ENCODE measurements at places on chromosomes 6 and 20.

- DNase-seq = no peak
Measured at GRCh38 chr20:19749618-19750071, 8.4 kb upstream of the RIN2 start.

GRCh38 chr20:51385646-51386530 is 156.6 kb downstream of the NFATC2 start:
- peak; percentile 18 for DNase-seq

DNA sequence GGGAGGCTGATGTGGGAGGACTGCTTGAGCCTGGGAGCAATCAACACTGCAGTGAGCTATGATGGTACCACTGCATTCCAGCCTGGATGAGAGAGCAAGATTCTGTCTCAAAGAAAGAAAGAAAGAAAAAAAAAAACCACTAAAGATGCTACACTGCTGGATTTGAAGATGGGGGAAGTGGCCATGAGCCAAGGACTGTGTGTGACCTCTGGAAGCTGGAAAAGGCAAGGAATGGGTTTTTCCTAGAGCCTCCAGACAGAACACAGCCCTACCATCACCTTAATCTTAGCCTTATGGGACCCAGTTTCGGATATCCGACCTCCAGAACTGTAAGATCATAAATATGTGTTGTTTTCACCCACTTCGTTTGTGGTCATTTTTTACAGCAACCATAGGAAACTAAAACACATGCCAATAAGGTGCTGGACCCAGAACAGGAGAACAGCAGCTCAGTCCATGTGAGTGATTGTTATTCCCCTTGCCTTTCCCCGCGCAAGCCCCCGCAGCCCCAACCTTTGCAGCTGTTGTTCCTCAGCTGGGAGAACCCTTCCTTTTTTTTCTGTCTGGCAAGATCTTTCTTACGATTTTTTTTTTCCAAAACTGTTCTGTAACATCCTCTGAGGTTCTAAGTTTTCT is 11.1 kb upstream of the VAPB start:
- DNase-seq = no peak

DNA sequence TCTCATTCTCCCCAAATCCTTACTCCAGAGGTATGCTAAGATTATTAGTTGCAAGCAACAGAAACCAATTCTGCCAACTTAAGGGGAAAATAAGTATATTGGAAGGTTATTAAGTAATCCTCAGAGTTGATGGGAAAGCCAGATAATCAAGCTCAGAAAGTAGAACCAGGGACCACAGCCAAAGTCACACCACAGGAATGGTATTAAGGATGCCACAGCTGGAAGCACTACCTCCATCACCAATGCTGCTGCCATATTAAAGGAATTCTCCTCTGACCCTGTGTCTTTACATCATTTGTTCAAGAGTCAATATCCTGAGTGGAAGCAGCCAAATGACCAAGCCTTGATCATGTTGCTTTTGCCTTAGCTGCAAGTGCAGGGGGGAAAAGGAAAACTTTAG is 9.9 kb downstream of the PROCR start:
- no peak for DNase-seq

GRCh38 chr20:63519668-63520503 is 679 bp upstream of the PPDPF start:
- DNase-seq = peak; percentile 43

DNA sequence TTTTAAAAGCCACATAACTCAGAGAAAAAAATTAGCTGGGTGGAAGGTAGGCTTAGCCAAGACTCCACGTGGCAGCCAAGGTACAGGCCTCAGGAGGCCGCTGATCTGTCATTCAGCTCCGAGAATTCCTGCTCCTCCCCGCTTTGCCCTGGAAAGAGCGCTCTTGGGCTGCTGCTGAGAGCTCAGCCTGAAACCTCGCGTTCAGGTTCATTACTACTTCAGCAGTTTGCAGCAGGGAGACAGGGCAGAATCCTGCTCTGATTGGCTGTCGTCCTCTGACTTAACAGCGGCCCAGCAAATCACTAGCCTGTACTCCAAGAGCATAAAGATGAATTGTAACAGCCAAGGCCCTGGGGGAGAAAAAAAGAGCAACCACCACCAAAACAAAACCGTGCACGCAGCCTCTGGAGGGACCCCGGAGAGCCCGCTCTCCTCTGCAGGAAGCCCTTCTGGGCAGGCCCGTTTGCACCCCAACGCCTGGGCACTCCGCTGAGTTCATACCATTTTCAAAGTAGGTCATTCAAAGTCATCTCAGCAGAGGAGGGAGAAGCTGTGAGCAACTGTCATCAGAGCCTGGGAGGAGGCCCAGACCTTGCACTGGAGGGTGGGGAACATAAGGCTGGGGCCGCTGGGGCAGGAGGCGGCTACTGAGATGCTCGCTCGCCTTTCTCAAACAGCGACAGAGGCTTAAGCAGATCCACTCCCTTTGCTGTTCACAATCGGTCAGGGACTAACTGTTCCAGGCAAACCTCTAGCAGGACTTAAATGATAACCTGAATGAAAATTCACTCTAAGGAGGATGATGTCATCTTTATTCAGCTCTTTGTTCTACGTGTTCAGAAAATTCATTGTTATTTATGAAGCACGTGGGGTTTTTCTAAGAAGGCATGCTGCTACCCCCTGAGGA is 42.3 kb upstream of the ATXN1 start:
- no peak for DNase-seq

DNA sequence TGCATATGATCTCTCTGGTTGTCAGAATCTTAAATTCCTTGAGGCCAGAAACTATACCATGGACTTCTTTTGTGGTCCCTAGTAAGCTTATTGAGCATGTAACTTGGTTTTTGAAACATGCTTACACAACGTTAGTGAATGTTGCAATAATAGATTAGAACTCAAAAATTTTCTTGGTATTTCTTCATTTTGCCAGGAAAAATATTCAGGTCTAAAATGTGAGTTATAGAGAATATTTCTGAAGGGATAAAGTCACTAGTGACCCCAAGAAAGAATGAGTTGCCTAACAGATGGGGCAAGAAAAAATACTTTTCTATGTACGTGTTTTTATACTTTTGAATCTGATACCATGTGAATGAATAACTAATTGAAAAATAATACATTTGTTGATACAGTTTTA is 195.4 kb downstream of the TFAP2A start:
- DNase-seq = no peak

GRCh38 chr6:136112262-136112661 is 137.8 kb downstream of the MTFR2 start:
- DNase-seq = no peak

DNA sequence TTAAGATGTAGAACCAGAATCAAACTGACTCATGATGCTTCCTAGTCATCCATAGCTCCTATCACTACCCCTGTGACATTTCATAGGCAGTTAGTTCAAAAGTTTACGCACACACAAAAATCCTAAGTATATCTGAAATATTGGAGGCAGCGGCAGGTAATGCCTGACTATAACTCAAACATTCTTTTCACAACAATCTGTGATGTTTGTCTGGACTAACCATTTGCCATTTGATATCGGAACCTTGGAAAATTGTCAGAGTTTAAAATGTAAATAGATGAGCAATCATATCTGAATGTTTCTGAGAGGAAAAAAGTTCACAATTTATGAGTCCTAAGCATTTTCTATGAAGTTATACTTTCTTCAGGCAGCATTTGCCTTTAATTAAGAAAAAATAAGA is 1078.2 kb downstream of the EPHA7 start:
- DNase-seq = no peak

GRCh38 chr6:77650098-77650663 is 2.7 kb upstream of the MEI4 start:
- no peak for DNase-seq

DNA sequence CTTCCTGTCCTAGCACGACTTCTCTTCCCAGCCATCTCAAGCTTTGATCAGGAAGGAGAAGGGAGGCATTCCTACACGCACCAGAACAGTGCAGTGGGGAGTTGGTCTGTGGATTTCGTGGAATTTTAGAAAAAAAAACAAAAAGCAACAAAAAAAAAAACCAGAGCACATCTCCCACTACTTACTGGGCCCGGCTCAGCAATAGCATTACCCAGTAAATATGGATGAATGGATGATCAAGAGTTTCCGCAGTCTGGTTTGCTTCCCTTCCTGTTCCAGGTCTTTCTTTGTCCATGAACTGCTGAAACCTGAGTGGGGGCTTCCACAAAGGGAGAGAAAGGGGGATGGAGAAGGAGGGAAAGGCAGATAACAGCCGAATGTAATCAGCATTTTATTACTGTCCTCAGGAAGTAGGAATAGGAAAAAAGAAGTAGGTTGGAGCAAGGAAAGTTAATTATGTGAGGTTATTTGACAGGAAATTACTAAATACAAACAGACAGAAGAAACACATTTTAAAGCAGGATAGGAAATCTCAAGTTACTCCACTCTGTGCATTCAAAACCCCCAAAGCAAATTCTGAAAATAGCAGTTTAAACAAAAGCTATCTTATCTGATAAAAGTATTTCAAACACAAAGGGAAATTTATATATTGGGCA is 349.0 kb downstream of the PRL start:
- no peak for DNase-seq

GRCh38 chr6:88616380-88616779 is 347.0 kb downstream of the RNGTT start:
- DNase-seq = no peak

GRCh38 chr6:16345449-16346330 is 107.3 kb downstream of the GMPR start:
- no peak for DNase-seq

DNA sequence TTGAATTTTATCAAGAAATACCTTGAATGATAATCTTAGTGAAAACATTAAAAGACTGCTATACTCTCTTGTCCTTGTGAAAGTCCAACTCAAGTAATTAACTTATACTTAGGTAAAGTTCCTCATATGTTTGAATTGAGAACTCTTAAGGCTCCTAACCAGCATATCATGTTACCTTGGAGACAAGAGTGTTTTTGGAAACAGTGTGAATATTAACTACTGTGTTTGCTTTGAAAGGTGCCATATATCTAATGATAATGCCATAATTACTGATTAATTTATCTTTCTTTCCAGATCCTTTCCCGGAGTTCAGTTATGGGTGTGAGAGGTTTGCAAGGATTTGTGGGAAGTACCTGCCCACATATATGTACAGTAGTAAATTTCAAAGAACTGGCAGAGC is 10.5 kb downstream of the FAM120B start:
- DNase-seq = no peak

GRCh38 chr6:122799140-122799745 is 10.2 kb downstream of the SMPDL3A start:
- no peak for DNase-seq

DNA sequence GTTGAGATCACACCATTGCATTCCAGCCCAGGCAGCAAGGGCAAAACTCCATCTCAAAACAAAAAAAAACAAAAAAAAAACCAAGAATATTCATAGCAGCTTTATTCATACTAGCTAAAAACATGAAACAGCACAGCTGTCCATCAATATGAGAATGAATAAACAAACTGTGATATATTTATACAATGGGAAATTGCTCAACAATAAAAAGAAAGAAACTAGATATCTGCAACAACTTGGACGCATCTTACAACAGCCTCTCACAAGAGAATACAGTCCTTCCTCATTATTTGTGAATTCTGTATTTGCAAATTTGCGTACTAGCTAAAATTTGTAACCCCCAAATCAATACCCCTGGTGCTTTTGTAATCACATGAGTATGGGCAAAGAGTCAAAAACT is 28.2 kb upstream of the SPAG4 start:
- DNase-seq = no peak

- no peak for DNase-seq
Measured at GRCh38 chr20:49866051-49866450, 49.3 kb downstream of the SPATA2 start.

DNA sequence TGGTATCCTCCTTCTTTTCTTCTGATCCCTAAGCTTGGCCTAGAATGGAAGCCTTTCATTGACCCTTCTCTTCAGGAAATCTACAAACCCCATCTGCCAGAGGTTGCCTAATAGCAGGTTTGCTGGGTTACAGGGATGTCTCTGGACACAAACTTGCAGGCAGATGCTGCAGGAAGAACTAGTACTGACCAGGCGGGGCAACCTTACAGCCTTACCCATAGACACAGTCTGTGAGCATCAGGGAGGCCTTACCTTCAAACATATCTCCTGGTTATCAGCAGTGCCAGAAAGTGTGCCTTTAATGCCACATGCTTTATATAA is 2.6 kb downstream of the SCUBE3 start:
- no peak for DNase-seq

DNA sequence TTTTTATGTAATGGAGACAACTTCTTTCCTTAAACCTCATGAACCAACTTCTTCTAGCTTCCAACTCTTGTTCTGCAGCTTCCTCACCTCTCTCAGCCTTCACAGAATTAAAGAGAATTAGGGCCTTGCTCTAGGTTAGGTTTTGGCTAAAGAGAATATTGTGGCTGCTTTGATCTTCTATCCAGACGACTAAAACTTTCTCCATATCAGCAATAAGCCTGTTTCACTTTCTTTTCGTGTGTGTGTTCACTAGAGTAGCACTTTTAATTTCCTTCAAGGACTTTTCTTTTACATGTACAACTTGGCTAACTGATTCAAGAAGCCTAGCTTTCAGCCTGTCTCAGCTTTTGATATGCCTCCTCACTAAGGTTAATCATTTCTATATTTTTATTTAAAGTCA is 596.1 kb upstream of the NRSN1 start:
- no peak for DNase-seq

DNA sequence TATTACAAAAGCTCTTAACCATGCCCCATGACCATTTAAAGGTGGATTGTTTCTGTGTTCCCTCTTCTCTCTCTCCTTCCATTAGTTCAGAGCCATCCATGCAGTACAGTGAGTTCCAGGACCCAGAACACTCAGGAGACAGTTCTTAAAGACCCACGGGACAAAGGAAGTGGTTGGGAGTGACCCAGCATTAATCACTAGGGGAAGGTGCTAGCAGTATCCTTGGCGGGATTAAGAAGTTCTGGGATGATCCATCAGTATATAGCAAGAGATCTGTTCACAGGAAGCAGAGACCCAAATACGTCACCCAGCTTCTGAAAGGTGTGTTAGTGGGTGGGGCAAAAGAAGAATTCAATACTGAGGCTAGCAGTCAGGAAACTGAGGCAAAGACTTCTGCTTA is 154.1 kb downstream of the PHF3 start:
- no peak for DNase-seq

DNA sequence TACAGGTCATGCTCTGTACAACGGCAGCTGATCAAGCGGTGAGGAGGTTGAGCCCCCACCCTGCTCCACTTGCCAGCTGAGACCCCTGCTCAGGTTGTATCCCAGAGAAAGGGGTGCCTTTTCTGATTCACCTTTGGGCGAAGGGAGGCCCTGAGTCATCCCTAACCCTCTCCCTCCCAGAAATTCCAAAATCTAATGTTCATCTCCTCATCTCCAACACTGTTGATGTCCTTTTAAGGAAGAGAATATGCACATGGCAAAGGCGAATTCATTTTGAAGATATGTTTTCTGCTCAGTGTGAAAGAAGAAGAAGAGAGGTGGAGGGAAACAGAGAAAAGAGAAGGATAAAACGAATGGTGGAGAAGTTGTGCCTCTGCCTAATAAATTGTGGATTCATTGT is 120.5 kb downstream of the SCML4 start:
- no peak for DNase-seq

DNA sequence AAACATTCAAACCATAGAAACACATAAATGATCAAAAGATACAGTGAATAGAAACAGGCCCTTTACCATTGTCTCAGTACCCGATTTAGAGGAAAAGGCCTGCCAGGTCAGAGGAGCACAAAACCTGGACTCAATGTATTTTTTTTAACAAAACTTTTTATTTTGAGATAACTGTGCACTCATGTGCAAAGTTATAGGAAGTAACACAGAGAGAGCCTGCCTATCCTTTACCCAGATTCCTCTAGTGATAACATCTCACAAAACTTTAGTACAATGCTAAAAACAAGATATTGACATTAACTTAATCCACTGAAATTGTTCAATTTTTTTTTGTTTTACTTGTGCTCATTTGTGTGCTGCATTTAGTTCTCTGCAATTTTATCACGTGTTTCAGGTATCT is 36.8 kb upstream of the SAMD3 start:
- DNase-seq = no peak
